GM23248 (cell line): ENCODE measurements at places on chromosomes 2 and 18. TPM values are rescaled to one million over a fixed set of nuclear protein-coding genes. Genes with fewer than 3 reads are reported as not detected.

Gene LIMS3
- polyA plus RNA-seq: 7.6 and 10.2 TPM in 2 replicates

Gene RBM43
- 2.4 and 3.1 TPM in 2 replicates for polyA plus RNA-seq

Gene SPP2
- polyA plus RNA-seq: not detected in 2 replicates

Gene RAB6C
- polyA plus RNA-seq: not detected in 2 replicates

GRCh38 chr2:203584784-203585183 lies 49.7 kb upstream of the RAPH1 start:
- no peak for DNase-seq
- H3K4me3 ChIP-seq: no peak overlapping the region
- no peaks in the 10 kb centered on the region for H3K27me3 ChIP-seq
- H3K36me3 ChIP-seq: no peaks in the 10 kb centered on the region
- no peak overlapping the region; the same call in 1 of the 2 replicates for H3K27ac ChIP-seq

DNA sequence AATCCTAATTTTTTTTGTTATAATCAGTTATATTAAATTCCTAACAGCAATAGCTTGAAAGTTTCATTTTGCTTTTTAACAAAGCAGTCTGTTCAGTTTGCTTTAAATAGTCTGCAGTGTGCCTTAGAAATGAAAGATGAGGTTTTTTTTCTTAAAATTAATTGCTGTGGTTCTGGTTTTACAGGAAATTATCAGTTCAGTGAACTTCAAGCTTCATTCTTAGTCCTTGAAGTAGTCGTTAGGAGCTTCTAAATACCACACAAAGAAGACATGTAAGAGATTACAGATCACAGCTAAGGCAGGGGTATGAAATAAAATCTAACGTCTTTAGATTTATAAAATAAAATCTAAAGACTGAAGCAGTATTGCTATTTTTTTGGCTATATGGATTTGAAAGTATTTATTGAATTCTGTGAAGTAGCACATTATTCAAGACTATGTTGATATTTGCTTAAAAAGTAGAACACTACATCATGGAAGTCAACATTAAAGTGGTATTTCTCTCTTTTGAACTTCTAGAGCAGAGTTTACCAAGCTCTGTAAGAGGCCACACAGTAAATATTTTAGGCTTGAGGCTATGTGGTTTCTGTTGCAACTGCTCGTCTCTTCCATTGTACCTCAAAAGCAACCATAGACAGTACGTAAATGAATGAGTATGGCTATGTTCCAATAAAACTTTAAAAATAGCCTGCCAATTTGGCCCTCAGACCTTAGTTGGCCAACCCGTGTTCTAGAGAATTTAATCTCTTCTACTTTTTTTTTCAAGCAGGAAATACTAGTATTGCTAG lies 81.5 kb upstream of the STON1 start:
- H3K27ac ChIP-seq: peak overlapping the region; percentile 72
- H3K27me3 ChIP-seq: no peaks in the 10 kb centered on the region
- H3K4me3 ChIP-seq: peak overlapping the region; percentile 11; the same call in 1 of the 2 replicates
- peak; percentile 86 for DNase-seq
